ENCODE measurements at places on chromosomes 2 and 18. TPM values are rescaled to one million over a fixed set of nuclear protein-coding genes. Genes with fewer than 3 reads are reported as not detected.

The DAPL1 gene
- total RNA-seq = not detected

The GKN2 gene
- total RNA-seq = 0.65 TPM

The NYAP2 gene
- not detected for total RNA-seq

The SCG2 gene
- total RNA-seq = not detected

The CCDC85A gene
- total RNA-seq = 6.2 TPM

The CRYGD gene
- total RNA-seq = not detected

The NEU2 gene
- total RNA-seq = not detected

The TUBB8B gene
- total RNA-seq = not detected

The OXER1 gene
- total RNA-seq = not detected

The CNTNAP5 gene
- not detected for total RNA-seq

The SNTG2 gene
- total RNA-seq = not detected

The PRSS56 gene
- not detected for total RNA-seq

The ZNF892 gene
- total RNA-seq = 6.5 TPM

The GALM gene
- 9.0 TPM for total RNA-seq

Measured in vein endothelial cell (primary cell).